ENCODE measurements at places on chromosomes 5 and 9.

- DNase-seq, result no peak
These were observed 31.1 kb downstream of the MLLT3 start for GRCh38 chr9:20591223-20591622.

GRCh38 chr5:150052226-150052955 lies 34.0 kb downstream of the CSF1R start:
- no peak for DNase-seq

DNA sequence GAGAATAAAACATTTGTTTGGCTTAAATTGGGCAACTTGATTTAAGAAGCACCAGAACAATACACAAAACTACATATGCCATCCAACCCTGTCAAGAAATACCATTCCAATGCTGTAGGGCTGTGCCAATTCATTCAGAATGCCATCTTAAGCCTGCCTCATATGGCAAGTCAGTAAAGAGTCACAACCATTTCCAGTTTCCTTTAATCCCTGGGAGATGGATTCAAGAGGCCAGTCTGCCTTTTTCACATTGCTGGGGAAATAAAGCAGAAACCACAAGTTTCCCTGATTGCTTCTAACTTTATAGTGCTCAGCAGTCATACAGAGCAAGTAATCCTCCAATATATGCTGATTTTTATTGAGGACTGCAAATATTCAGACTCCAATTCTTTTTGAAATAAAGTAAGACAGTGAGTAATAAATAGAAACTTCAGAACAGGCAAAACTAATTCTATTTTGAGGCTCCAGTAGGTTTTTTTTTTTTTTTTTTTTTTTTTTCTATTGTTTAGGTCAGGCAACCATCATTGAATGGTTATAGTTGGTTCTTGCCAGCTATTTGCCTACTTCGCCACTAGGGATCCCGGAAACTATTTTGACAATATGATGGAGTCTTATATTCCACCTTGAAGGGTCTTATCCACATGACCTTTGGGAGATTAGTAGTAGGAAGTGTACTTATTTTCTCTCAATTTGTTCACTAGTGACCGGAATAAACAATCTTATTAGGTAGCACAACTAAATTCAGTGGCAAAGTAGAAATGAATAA lies 400.9 kb upstream of the MEF2C start:
- DNase-seq, result no peak

DNA sequence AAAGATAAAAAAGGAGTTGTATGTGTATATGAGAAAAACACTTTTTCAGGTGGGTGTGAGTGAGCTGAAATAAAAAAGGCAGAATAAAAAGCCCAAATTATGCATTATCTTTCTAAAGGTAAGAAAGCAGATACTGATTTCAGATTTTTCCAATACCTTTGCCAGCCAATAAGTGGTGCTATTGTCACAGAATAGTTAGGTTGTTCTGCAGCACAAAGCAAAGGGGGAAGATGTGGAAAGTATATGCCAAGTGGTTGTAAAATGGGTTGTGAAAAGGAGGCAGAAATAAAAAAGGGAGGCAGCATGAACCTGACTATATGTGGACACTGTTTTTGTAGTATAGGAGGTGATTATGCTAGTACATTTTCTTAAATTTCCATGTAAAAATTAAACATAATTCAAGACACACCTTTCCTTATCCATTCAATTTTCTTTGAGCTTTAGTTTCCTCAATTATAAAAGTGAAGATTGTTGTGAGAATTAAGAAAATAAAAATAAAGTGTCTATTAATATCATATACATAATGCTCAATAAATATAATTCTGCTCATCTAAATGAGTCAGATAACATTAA lies 106.7 kb downstream of the SMIM15 start:
- DNase-seq, result peak; percentile 17

GRCh38 chr5:151168602-151169344 lies 11.2 kb upstream of the ANXA6 start:
- DNase-seq, result no peak

- peak; percentile 27 for DNase-seq
These were observed 810 bp downstream of the VPS13A start for GRCh38 chr9:77177894-77178794.

DNA sequence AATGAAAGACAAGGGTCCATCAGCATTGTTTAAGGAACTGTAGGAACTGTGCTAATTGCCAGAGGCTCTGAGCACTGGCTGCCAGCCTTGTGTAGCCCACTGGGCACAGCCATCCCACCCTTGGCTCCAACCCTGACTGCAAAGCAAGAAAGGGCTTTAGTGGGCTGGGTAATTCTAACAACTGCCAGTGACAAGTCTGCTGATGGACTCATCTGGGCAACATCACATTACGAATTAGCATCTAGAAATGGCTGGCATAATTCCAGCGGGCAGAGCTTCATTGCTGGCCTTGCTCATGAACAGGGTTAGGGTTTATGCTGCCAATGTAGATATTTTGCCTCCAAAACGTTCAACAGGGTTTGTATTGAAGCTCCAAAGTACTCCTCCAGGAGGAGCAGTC lies 326.9 kb downstream of the ARHGEF28 start:
- no peak for DNase-seq

- DNase-seq, result no peak
These were observed 94.7 kb downstream of the RICTOR start for GRCh38 chr5:38979535-38979934.

- DNase-seq, result no peak
These were observed 133.1 kb upstream of the TBCA start for GRCh38 chr5:77909237-77909636.

GRCh38 chr9:108854094-108854493 lies 1.7 kb downstream of the ACTL7B start:
- DNase-seq, result no peak

GRCh38 chr5:37637165-37637845 lies 202.5 kb downstream of the GDNF start:
- no peak for DNase-seq

- DNase-seq, result no peak
These were observed 483.3 kb downstream of the ARHGEF28 start for GRCh38 chr5:74109344-74109743.

- no peak for DNase-seq
These were observed 75.0 kb upstream of the DAB2IP start for GRCh38 chr9:121576281-121577075.

DNA sequence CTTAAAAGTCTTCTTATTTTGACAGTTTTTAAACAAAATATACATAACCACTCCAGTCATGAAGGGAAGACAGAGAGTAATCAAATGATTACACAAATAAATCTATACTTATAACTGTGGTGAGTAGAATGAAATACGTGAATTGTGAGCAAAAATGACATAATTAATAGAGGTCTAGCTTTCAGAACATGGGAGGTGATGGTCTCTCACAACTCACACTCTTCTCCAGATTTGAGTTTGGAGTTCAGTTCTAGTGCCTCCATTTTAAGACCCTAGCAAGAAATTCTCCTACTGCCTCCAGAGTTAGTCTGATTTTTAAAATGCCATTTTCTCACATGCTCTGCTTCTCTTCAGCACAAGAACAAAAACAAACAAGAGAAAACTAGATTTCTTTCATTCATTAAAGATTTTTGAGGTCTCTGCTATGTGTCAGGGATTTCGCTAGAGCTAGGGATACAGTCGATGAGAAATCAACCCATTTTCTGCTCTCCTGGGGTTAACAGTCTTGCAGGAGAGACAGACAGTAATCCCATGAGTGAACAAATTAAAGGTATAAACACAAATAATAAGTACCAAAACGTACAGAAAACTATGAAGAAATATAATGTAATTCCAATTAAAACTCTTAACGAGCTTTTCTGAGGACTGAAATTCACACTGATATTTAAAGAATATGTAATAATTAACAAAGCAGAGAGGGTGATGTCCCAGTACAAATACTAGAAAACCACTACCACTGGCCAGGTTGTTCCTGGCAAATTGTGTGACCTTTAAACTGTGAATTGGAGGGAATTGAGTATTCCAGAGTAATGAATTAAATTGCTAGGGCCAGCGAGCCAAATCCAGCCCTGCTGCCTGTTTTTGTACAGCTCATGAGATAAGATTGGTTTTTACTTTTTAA lies 27.1 kb upstream of the HTR4 start:
- no peak for DNase-seq

DNA sequence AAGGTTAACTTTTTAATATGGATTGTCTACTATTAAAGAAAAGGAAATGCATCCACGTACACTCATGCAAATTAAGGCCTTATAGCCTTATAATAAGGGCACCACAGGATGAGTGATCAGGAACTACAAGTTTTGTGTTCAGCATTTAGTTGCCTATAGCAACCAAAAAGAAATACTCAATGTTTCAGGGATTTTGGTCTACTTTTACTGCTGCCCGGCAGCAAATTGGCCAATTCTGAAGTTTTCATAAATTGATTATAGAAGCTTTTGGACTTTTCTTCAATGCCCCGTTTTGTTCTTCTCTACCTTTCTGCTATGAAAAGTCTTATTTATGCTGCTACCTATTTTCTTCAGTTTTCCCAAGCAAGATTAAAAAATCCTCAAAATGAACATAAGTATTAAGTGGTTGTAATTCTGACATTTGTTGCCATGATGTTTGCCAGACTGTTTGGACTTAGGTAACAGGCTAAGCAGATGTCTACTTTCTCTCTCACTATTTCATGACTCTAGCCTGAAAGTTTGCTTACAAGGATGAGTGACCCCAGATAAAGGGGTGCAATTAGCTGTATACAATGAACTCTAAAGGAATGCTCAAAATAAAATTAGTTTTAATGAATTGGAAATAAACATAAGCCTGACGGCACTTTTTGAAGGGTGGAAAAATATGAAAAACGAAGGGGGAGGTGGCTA lies 391.5 kb upstream of the DAB2 start:
- no peak for DNase-seq

- DNase-seq, result no peak
These were observed 27.3 kb downstream of the GZMK start for GRCh38 chr5:55051357-55051756.

DNA sequence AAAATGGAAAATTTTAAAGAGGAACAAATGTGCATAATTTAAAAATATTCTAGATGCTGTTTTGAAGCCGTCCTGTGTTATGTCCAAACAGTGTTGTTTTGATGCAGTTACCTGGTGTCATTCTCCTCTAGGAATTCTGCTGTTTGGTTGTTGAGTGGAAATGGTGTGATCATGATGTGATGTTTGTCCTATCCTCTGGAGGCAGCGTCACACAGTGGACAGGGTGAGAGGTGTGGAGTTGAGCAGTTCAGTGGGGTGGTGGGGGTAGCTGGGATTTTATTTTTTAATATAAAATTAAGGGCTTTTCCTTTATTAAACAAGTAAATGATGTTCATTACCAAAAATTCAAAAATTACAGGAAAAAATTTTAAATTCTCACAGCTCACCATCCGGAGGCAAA lies 31.2 kb downstream of the PRDM6 start:
- DNase-seq, result no peak

GRCh38 chr5:156103155-156103885 lies 223.6 kb upstream of the SGCD start:
- DNase-seq, result no peak

DNA sequence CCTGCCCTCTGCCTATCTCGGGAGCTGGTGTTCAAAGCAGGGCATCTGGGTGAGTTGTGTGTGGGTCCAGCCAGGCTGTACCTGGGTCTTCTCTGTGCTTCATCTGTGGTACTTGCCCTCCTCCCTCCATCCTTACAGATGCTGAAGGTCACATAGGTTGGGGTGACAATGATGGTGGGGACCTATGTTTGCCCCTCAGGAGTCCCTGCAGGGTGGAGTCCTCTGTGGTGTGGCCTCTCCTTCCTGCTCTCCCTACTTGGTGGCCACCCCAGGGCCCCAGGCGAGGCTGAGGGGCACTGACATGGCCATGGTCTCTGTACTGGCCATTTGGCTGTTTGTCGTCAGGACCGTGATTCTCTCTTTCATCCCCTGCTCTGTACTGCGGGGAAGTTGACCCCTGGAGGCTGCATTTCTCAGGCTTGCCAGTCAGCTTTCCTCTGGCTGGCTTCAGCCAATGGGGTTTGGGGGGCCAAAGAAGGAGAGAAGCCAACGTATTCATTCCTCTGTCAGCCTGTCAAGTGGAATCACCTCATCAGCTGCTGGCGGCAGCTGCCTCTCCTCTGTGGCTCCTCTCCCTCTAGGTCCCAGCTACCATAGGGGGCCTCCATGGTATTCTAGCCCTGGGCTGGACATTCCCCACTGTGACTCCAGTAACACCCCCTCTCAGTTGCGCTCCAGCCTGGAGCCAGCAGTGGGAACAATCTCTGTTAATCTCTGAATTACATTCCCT lies 4.6 kb downstream of the DCANP1 start:
- DNase-seq, result no peak

- no peak for DNase-seq
These were observed 196.9 kb downstream of the MAST4 start for GRCh38 chr5:66793049-66793448.

- DNase-seq, result no peak
These were observed 16.9 kb upstream of the LECT2 start for GRCh38 chr5:135971701-135972100.

DNA sequence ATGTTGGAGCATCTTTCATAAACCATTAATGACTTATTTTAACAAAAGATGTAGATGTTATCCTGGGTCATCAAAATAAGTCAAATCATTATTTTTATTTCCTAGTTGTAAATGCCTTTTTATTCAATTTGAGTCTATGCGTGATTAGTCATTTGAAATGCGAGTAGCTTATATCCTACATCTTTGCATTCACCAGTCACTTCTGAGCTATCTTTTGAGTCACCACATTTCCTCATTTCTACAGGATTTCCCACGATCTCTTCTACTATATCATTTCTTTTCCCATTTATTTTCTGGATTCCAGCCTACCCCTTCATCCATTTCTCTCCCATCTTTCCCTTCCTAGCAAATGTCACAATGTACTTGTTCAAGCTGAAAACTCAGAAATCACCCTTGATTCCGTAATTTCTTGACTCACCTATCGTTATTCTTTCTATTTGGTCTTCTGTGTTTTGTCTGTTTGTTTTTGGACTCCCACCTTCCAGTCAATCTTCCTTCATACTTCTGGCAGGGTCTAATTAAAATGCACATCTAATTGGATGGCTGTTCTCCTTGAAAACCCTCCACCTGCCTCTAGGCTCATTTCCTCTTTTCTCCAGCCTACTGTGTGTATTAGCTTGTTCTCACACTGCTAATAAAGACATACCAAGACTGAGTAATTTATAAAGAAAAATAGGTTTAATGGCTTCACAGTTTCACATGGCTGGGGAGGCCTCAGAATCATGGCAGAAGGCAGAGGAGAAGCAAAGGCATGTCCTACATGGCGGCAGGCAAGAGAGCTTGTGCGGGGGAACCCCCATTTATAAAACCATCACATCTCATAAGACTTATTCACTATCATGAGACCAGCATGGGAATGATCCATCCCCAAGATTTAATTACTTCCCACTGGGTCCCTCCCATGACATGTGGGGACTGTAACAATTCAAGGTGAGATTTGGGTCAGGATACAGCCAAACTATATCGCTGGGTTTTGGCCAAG lies 112.4 kb downstream of the MEF2C start:
- DNase-seq, result peak; percentile 43

All from muscle of back (tissue), 13 donors.